Stimulated activated CD4-positive, alpha-beta T cell treated with anti-CD3 and anti-CD28 coated beads, Interleukin-2, amount 100 ng/mL, for 24 hours (primary cell): ENCODE measurements at places on chromosomes 3 and 15.

DNA sequence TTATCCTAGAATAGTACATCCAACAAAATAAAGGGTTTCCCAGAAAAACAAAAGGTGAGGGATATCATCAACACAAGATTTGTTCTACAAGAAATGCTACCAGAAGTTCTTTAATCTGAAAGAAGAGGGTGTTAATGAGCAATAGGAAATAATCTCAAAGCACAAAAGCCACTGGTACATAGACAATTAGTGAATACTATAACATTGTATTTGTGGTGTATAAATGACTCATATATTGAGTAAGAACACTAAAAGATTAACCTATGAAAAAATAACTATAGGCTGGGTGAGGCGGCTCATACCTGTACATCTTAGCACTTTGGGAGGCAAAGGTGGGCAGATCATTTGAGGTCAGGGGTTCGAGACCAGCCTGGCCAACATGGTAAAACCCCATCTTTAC is 210.2 kb upstream of the SLITRK3 start:
- DNase-seq = no peak

- peak; percentile 5 for DNase-seq
Observed at GRCh38 chr15:25247407-25248038, 191.3 kb downstream of the UBE3A start.

DNA sequence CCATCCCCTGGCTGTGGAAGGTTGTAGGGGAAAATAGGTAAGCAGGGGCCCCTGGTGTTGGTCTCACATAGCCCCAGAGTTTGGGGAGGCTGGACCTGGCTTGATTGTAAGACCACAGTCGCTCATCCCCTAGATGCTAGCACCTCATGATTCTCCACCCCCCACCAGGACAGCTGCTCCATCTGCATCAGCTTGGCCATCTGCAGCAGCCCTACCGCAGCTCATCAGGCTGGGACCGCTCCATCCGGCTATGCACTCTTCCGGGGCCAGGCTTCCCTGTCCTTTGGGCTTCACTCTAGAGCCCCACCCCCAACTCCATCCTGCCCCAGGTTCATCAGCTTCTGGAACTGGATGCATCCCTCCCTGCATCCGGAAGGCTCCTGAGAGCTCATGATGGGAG is 12.6 kb downstream of the SCN5A start:
- no peak for DNase-seq

GRCh38 chr15:63663906-63664305 is 66.7 kb downstream of the FBXL22 start:
- DNase-seq = no peak

DNA sequence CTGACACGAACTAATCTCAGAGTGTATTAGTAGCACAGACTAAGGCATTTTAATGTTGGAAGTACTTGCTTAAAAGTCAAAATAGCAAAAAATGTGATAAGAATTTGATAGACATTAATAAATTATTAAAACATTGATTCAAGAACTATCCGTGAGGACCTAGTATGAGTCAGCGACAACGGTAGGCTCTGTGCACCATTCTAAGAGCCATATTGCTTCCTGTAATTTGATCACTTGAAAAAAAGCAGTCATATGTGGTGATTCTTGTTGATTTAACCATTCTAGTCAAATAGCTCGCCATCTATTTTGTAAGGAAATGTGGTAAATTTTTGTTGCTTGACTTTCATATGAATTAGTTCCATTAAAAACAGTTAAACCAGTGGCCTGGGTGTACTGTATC is 534.9 kb upstream of the ARRDC4 start:
- no peak for DNase-seq
